ENCODE measurements at places on chromosomes 4 and X.

GRCh38 chrX:41332005-41332404, 2.0 kb upstream of the DDX3X start:
- no peak for DNase-seq

GRCh38 chr4:112377171-112377570, 80.0 kb downstream of the ALPK1 start:
- no peak for DNase-seq

DNA sequence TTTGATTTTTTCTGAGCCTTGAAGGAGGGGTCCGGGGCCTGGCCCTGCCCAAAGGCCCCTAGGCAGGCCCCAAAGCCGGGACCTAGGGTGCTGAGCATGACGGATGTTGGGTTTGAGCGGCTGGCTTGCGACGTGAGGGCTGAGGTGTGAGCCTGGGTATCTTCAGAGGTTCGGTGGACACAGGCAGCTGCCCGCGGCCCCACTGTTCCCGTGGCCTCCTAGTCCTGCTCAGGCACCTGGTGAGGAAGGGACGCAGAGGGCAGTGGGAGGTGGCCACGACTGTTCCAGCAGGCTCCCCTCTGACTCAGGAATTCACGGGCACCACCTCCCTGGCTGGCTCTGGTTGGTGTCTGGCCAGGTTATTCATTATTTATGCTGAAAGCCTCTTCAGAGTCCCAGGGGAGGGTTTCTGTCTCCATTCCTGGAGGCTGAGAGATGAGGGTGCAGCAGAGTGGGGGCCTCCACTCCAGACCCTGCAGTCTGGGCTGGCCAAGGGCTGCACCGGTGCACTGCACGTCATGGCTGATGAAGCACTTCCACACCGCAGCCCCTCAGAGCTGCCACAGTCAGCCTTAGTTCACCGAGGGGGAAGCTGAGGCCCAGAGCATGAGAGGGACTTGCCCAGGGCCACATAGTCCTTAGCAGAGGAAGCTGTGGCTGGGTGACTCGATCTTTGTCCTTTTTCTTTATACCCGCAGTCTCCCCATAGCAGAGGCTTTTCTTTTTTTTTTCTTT, 2.2 kb downstream of the MSANTD1 start:
- DNase-seq, result no peak

DNA sequence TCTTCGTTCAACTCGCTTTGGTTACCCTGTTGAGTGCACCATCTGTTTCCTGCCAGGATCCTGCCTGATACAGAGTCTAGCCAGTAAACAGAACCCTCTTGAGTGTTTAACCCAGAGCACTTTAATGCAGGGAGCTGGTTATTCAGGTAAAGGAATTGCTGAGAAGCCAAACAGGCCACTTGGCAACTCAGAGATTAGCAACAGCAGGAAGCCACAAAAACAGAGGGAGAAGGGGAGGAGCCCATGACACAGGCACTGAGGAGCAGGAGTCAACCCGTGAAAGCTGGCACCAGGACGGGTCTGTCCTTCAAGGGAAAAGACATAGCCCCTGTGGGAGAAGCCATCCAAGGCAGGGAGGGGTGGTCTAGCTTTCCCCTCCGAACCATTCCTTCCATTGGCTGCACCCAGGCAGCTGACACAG, 641.4 kb downstream of the ZNF674 start:
- DNase-seq, result no peak

DNA sequence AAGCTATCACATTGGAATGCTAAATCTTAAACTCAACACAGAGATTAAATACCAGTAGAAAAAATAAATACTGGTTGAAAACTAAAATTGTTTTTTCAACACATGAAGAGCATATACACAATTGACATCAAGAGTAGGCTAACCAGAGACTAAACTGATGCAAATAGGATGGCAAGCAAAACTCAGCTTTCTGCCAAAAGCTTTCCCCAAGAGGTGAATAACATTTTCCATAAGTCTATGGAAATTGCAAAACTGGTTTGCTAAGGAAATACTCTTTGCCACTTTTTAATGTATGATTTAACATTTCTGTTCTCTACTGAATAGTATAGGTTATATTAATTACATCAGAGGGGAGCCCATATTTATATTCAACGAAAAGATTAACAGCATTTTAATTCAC, 23.8 kb downstream of the IQCM start:
- DNase-seq, result no peak

- DNase-seq, result no peak
Measured at GRCh38 chr4:147354237-147354636, 126.7 kb upstream of the EDNRA start.

DNA sequence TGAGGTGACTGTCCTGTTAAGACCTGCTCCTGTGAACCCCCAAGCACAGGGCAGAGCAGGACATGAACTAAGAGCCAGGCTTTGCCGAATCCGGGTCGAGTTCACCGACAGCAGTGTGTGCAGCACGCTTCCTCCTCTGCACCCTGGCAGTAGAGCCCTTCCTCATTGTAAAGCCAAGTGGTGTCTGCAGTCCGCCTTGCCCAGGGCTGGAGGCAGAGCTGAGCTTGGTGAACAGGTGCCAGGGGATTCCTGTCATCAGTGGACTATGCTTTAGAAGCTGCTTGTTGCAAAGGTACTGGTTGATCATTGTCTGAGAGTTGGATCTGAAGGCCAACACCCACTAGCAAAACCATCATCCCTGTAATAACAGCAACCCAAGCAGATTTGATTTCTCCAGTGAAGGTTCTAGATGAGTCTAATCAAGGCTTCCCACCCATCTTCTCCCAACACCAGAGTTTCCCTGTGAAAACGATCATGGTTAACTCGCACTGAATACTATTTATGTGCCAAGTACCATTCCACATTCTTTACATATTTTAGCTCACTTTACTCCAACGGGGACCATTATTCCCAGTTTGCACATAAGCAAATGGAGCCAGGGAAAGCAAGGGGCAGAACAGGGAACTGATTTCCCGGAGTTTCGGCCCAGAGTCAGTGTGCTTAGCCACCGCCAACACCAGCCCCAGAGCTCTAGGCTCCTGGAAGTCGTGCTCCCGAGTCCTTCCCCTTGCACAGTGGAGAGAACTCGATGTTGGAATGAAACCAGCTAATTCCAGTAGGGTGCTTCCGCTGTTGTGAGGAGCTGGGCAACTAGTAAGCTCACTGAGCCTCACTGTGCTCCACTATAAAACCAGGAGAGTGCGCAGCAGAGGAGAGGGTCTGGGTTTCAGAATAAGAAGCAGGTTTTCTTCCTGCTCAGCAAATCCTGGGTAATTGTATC, 1.4 kb upstream of the SLC34A2 start:
- DNase-seq, result no peak

- DNase-seq, result no peak
Measured at GRCh38 chr4:166482758-166483157, 609.7 kb downstream of the TLL1 start.

- no peak for DNase-seq
Measured at GRCh38 chrX:42714981-42715700, 62.8 kb downstream of the PPP1R2C start.

GRCh38 chr4:103478210-103478609, 241.6 kb downstream of the TACR3 start:
- no peak for DNase-seq

- no peak for DNase-seq
Measured at GRCh38 chrX:153672531-153673427, 834 bp downstream of the PNCK start.

- DNase-seq, result no peak
Measured at GRCh38 chr4:151627491-151627890, 133.3 kb downstream of the GATB start.

DNA sequence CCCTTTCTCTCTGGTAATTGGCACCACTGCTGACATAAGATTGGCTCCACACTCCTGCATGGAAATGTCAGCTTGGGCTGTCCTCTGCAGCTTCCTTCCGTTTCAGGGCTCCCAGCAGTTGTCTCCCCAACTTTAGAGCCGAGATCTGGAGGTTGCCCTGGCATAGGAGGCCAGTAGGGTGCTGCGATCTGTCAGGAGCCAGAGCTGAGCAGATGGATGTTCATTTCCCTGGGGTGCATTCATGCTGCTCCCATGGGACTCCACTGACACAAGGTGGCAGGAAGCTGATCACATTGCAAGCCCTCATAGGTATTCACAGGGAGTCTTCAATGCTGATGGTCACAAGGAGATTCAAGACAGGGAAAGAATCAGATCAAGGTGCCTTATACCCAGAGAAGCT, 116.6 kb upstream of the RAI2 start:
- DNase-seq, result no peak

- no peak for DNase-seq
Measured at GRCh38 chr4:112968451-112969159, 80.8 kb upstream of the ANK2 start.

DNA sequence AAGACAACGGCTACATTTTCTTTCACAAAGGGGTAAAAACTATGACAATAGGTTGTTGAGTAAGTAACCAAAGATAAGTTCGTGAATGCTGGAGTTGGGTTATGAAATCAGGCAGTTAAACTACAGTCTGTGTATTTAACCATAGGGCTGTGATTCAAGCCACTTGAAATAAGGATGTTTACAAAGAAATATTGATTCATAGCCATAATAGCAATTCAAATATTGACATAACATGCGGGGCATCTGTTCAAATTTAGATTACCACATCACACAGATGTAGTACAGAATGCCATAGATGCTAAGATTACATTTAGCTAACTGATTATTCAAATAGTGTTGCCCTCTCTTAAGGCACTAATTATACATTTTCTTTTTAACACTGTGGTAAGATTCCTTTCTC, 364.1 kb downstream of the FSTL5 start:
- no peak for DNase-seq

- no peak for DNase-seq
Measured at GRCh38 chr4:173167758-173168395, 734 bp upstream of the GALNT7 start.

DNA sequence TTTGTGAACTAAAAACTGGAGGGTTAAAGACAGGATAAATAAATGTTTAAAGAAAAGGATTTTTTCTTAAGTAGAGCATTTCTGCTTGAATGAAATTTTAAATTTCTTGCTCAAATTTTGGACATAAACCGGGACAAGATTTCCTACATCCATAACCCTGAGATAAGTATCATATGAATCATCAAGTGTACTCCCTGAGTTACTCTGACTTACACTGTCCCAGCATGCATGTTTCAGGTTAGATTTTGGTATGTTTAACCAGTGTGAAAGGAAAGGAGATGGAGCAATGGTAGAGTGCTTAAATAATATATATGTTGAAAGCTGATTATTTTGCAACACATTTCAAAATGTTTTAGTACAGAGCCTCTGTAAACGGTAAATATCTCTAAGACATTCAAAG, 175.2 kb downstream of the ADGRL3 start:
- DNase-seq, result no peak

DNA sequence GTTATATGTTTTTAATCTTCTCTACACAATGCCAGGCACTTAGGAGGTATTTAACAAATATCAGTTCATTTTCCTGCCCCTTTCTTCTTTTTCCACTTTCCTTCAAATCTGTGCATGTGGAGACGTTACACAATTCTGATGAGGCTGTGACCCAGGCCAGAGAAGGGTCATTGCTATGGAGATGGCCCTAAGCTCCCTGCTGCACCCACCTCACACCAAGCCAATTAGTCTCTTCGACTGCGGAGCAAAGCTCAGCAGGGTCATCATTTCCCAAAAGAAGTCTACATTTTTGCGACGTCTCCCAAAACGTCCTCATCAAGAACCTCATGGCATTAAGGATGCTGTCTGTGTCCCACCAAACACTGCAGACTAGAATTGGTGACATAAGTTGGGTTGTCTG, 28.9 kb upstream of the VEGFD start:
- no peak for DNase-seq

- no peak for DNase-seq
Measured at GRCh38 chr4:151665785-151666127, 95.1 kb downstream of the GATB start.

GRCh38 chrX:18753631-18754030, 46.2 kb downstream of the PPEF1 start:
- no peak for DNase-seq

DNA sequence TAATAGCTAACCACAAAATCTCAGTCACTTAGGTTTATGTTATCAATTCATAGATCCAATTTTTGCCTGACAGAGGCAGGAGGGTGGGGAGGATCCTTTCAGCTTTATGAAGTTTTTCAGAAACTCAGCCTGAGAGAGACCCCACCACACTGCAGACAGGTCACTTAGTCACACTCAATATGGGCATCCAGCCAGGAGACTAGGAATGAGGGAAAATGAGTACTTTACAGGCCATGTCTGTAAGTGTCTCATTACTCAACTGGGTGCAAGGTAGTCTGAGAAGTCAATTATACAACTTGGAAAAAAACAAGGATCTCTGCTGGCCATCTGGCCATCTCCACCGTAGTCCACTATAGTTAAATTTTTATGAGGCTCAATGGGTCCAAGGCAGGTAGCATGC, 365.9 kb downstream of the INPP4B start:
- DNase-seq, result no peak

DNA sequence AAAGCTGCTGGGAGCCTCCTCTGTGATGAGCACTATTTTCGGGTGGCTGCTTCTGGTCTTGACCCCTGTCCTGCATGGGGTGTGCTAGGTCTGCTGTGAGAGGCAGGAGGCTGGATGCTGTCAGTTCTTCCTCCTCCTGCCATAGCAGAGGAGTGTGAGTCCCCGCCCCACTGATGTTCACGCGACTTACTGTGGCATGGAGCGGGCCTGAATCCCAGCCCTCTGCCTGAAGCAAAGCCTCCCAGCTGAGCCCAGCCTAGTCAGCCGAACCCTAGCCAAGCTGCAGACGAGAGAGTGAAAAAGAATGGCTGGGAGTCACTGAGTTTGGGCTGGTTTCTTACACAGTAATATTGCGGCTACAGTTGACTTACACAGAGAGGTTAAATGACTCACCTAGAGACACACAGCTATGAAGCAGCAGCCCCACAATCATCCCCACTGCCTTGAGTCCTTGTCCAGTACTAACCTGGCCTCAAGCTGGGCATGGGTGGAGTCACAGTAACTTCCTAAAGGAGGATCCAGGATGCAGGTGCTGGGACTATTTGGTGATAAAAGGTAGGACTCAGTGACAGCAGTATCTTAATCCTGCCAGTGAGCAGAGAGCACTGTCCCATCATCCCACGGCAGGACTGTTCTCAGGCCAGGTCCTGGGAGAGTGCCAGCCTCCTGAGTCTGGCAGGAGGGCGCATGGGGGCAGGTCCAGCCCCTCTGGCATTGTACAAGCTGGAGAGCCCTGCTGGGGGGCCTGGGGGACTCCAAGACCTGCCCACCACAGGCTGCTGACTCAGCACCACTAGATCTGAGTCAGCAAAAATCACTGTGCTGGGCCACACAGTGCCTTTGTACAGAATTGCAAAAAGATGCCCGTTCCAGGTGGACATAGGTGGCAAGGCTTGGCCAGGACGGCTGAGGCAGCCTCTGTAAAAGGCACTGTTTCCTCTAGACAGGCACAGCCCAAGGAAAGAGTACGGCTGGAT, 60.4 kb upstream of the CRMP1 start:
- DNase-seq, result no peak

- no peak for DNase-seq
Measured at GRCh38 chr4:52780617-52781354, 29.6 kb upstream of the ERVMER34-1 start.

DNA sequence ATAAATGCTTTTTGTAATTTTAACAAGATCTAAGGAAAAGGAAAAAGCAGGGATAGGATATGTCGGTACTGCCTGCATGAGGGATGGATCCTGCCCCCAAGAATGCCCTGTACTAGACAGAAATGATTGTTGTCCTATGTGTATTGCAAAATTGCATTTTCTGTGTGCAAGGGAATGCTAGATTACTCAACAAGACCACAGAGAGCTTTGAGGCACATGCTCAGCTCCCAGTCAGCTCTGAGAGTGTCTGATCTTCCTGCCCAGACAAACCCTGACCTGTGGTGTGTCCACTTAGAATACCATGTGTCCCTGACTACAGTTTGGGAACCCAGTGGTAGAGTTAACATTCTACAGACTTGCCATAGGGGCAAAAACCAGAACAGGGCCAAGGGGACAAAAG, 129.2 kb upstream of the PAK3 start:
- no peak for DNase-seq

GRCh38 chr4:84958434-84958833, 8.1 kb downstream of the WDFY3 start:
- no peak for DNase-seq
